ENCODE measurements at places on chromosomes 5 and 9. TPM values are rescaled to one million over a fixed set of nuclear protein-coding genes. Genes with fewer than 3 reads are reported as not detected.

GRCh38 chr5:135253601-135254178 lies 145.3 kb downstream of the MACROH2A1 start:
- no peak for DNase-seq

DNA sequence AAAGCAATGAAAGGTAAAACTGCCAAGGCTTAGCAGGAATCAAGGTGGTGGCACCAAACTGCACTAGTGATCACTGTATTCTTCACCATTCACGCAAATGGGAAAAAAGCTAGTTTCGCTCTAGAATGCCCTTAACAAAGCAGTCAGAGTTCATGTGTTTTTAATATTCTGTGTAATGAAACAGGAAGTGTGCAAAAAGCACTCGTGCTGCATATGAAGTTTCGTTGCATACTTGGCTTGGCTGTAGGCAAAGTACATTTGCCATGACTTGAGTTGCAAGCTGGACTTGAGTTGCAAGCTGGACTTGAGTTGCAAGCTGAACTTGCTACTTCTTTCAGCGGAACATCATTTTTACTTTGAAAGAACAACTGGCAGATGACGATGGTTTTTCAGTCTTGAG lies 55.4 kb downstream of the FOXI1 start:
- no peak for DNase-seq

GRK6 gene
- 18.1 TPM for total RNA-seq

GRCh38 chr9:12774861-12775678 lies at the start of gene LURAP1L:
Gene LURAP1L (plus strand): TSS chr9:12775020. CDS start chr9:12775716, 696 bp downstream.
- DNase-seq = no peak

GRCh38 chr5:72829707-72830106 lies 13.2 kb downstream of the TNPO1 start:
- DNase-seq = no peak

DNA sequence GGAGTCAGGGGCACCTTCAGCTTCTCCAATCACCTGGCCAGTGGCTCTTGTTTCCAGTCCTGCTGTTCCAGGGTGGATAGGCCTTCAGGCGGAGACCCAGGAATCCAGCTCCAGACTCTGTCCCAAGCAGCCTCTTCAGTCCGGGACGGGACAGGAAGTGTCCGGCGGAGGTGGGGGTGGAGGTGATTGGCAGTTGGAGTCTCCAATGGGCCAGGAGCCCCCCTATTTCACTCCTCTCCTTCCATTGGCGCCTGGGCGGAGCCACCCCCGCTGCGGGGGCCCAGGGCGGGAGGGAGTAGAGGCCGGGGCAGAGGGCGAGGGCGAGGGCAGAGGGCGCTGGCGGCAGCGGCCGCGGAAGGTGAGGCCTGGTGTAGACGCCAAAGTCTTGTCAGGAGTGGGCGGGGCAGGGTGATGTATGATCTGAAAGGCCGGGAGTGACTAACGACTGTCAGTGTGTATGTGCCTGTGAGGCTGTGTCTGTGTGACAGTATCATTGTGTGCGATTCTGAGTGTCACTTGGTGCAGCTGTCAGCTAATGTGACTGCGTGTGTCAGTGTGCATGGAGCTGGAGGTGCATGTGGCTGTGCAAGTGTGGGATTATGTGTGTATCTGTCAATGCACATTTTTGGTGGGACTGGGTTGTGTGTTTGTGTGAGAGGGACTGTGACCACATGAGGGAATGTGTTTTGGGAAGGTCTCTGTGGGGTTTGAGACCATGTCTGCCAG lies at the start of gene IL11RA:
Gene IL11RA, plus strand, starts transcription at position 310 of the 726 bp plus-strand sequence. CDS start 3,033 bp downstream, outside the sequence.
- peak; percentile 93 for DNase-seq
